Activated CD8-positive, alpha-beta memory T cell treated with anti-CD3 and anti-CD28 coated beads for 1 hour (primary cell): ENCODE measurements at places on chromosomes 3 and 15.

DNA sequence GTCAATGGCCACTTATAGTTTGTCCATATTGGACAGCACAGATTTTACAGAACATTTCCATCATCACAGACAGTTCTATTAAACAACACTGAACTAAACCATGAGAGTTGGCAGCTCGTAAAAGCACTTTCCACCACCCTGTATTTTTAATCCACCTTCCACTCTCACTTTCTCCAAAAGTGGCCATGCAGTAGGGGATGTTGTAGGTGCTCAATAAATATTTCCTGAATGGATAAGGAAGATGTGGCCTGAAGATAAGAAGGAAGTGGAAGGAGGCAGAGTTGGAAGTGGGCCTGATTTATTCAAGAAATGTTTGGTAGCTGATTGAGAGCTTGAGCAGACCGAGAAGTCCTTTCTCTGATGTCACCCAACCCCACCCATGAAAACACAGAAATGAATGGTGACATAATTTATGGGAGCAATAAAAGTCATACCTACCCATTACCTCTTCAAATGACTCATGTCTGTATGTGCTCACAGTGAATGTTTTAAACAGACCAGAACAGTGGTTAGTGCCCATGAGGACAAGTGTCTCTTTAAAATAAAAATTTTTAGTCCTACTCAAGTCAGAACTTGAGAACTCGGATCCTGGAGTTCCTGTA is 39.6 kb upstream of the CTNNB1 start:
- DNase-seq = no peak

DNA sequence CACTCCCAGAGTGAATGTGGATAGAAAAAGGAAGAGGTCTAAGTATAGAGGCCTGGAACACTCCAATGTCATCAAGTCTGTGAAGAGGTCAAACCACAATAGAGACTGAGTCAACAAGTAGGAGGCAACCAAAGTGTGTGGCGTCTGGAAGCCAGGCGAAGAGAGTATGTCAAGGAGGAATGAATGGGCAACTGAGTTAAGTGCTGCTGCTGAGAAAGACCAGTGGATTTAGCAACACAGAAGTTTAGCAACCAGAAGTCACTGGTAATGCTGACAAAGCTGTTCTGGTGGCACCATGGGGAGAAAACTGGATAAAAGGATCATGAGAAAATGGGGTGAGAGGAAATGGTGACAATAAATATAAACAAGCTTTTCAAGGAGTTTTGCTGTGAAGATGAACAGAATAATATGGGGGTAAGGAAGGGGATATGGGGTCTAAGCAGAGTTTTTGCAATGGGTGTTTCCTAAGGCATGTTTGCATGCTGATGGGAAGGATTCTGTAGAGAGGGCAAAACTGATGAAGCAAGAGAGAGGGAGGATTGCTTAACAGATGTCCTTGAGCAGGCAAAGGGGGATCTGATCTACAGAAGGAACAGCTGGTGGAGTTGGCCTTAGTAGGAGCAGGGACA is 38.4 kb downstream of the PCOLCE2 start:
- DNase-seq = no peak

GRCh38 chr3:129276385-129276784 is 2.3 kb upstream of the HMCES start:
- DNase-seq = no peak

DNA sequence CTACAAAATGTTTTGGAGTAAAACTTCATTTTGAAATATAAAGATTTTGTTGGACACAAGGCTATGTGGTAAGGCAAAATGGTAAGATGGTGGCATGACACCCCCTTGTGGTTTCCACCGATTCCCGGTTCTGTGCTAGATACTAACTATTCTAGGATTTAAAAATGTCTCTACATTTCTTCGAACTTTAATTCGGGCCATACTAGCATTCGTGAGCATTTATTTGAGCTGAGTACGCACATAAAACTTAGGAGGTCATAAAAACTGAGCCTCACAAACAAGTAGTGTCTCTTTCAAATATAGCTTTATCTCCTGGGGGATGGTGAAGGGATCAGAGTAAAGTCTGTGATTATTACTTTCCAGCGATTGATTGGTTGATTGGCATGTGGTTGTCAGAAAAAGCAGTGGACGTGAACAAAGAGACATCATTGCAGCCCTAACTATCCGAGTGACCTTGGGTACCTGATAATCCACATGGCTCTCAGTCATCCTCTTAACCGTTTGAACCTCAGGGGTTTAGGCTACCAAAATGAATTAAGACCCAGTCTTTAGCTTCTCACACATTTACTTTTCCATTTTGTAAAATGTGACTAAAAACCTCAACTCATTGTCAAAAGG is 1.1 kb upstream of the ZNF639 start:
- no peak for DNase-seq

GRCh38 chr3:33165372-33165771 is 51.6 kb downstream of the CRTAP start:
- no peak for DNase-seq

- no peak for DNase-seq
Observed at GRCh38 chr3:8987645-8988383, 24.5 kb upstream of the RAD18 start.

- no peak for DNase-seq
Observed at GRCh38 chr15:53351373-53351772, 408.1 kb downstream of the WDR72 start.

DNA sequence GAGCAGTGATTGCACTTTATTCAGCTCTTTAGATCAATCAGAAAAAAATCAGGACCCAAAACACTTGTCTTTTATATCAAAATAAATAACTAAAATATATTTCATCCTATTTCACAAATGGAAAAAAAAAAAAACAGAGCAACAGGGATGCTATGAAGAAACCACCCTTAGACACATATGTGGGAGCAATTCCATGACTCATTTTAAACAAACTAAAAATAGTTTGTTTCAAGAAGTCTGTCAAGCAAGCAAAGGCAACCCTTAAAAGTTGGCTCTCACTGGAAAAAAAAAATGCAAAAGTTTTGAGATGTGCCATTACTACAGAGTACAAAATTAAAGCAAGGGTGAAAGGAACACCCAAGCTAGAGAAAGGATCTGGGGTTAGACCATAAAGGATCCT is 5.7 kb downstream of the ATP13A3 start:
- DNase-seq = no peak

- no peak for DNase-seq
Observed at GRCh38 chr3:181383760-181384159, 328.0 kb upstream of the SOX2 start.

DNA sequence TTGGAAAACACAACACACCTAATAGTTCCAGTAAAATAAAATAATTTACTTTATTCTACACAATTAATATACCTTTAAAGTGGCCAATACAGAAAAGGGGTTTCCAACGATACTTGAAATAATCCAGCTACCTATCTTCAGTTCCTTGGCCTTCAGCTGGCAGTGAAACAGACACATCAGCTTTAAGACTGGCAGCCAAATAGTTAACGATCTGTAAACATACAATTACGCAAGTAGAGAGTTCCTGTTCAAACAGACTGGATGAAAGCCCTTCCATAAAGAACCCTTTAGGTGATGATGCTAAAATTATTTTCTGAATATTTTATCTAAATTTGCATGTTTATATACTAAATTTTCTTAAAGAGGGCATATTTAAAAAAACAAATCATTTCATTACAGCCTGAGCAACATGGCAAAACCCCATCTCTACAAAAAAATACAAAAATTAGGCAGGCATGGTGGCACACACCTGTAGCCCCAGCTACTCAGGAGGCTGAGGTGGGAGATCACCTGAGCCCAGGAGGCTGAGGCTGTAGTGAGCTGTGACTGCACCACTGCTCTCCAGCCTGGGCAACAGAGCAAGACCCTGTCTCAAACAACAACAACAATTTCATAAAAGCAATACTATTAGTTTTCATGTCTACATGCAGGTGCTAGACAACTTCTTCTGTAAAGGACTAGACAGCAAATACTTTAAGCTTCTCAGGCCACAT is 12.9 kb downstream of the DYNC1LI1 start:
- no peak for DNase-seq

- DNase-seq = no peak
Observed at GRCh38 chr15:75673426-75674235, 25.9 kb downstream of the SNX33 start.

GRCh38 chr3:162217647-162218046 is 721.0 kb downstream of the OTOL1 start:
- DNase-seq = no peak

GRCh38 chr3:123365450-123366143 is 83.3 kb downstream of the ADCY5 start:
- no peak for DNase-seq

DNA sequence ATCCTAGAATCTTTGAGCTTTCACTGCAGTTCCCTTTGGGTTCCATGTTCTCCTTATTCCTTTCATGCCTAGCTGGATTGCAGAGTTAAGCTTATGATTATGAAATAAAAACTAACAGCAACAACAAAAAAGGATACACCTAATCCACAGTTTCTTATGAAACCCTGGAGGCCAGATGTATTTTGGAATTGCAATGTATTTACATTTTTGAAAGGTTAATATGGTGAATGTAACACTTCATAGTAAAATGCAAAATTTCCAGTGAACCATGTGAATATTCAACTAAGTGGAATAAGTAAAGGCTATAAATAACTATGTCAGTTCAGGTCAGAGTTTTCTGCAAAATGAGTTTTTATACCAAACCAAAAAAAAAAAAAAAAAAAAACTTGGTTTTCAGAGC is 65.8 kb upstream of the FLNB start:
- DNase-seq = no peak

DNA sequence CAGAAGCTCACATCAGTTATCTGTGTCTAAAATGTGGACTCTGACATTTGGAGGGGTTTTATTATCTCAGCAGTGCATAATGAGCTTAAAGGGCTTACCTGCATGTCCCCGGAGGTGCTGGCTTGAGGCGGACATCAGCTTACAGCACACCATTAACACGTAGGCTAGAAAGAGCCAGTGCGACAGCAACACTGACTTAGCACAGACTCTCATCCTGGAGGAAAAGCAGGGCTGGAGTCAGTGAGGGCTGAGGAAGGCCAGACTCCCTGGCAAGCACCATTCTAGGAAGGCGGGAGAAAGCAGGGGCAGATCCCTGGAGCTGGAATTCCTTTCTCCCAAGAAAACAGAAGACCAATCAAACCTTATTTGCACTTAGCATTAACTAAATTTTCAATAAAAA is 51.7 kb downstream of the TAFA4 start:
- DNase-seq = no peak

- DNase-seq = no peak
Observed at GRCh38 chr3:9121366-9122001, 128.0 kb downstream of the SRGAP3 start.
